ENCODE measurements at places on chromosomes 3 and 15.

DNA sequence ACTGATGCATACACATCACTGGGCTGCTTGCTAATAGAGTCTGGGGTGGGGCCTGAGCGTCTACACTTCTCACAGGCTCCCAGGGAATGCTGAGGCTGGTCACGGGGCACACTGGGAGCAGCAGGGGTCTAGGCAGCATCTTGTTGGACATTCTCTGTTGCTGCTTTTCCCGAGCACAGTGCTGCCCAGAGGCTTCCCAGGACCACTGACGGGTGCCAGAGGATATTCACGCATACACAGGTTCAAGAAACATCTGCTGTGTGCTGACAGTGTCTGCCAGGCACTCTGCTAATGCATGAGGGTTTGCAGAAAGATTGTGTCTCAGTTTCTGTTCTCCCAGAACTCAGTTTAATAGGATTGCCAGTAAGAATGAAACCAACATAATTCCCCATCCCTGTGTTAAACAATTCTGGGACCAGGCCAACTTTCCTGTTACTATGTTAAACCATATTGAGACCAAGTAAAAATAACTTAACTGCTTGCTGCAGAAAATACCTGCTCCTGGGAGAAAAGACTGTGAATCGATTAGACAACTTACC, 23.9 kb upstream of the BCL2L10 start:
- DNase-seq: no peak

GRCh38 chr15:38684440-38685010, 119.9 kb upstream of the RASGRP1 start:
- no peak for DNase-seq

GRCh38 chr15:40889112-40889511, 5.1 kb upstream of the VPS18 start:
- DNase-seq: no peak

DNA sequence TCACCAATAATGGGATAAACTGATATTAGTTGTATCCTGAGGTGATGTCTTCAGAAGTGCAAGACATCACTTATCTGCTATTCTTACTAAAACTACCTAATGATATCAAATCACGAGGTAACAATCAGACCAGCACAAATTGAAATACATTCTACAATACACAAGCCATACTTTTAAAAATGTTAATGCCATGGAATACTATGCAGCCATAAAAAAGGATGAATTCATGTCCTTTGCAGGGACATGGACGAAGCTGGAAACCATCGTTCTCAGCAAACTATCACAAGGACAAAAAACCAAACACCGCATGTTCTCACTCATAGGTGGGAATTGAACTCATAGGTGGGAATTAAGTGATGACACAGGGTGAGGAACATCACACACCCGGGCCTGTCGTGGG, 129.3 kb downstream of the SST start:
- no peak for DNase-seq

DNA sequence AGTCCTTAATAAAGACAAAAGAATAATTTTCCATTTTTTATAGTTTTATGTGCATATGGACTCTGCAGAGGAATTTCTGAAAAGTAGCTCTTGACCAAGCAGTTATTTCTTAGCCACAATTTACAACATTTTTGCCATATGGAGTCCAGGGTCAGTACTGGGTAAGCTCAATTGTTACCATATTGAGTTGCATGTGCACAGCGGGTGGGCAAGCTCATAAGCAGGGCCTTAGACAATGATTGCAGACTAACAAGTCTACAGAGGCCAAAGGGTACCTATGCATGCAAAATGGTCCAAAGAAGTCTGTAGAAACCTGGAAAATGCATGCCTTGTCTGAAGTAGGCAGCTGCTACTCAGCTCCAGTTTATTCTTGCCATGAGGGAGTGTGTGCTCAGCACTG, 19.0 kb upstream of the ARHGEF26 start:
- DNase-seq: no peak

DNA sequence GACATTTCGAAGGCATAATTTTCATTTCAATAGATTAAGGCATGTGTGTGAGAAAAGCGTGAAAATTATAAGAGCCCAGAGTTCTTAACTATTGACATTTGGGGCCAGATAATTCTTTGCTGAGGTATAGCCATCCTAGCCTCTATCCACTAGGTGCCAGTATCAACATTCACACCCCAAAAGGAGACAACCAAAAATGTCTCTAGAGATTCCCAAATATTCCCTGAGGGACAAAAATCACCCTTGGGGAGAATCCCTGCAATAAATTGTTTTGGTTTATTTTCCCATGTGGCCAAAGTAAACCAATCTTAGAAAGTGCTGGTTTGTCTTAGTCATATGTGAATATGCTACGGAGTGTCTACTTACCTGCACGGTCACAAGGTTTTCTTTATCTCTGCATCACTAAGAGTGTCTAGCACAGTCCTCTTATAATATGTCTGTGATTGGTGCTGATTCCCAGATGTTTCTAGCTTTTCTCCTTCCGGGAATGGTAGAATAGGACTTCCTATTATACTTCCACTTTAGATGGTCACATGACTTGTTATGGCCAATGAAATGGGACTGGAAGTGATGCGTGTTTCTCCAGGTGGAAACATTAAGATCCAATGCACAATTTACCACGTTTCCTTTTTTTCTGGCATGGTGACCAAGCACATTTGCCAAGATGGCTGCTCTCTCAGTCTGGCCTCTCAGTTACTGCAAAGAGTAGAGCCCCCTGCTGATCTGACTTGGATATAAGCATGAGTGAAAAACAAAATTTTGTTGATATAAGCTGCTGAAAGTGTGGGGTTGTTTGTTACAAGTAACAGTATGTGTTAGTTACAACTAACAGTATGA, 8.0 kb upstream of the KBTBD8 start:
- DNase-seq: no peak

DNA sequence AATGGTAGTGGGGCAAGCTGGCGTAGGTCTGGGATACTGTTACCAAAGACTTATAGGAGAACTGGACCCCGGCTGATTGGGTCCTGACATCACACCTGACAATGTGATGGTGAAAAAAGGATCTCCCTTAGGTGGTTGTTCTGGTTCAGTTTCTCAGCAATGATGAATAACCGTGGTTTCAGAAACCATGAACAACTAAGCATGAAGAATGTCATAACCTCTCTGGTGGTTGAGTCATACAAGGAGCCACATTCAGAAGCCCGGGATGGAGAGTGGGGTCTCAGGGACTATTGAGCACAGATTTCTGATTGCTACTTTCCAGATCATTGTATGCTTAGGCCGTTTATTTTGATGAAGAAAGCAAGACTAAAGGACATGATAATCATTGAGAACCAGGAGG, 17.4 kb downstream of the GPR160 start:
- no peak for DNase-seq

DNA sequence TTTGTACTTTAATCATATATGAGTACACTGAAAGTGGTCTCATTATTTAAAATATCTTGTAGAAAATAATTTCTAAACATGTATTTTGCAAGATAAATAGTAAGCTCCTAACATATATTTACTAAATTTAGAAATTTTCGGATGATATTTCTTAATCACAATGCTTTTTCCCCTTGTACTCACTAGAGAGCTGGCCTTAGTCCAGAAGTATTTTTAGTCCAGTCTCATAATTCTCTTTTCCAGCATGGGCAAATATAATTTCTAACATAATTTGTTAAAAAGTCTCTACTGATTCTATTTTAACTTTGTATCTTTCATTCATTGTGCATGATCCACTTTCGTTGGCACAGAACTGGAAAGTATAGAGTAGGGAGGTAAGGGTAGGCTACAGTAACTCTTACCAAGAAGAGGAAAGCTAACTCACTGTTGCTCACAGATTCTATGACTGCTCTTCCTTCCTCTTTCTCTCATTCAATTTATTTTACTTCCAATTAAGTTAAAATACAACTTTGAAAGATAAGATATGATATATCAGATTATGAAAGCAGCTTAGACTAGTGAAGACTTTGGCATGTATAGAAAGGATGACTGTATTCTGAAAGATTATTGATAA, 39.3 kb downstream of the FGF7 start:
- no peak for DNase-seq

DNA sequence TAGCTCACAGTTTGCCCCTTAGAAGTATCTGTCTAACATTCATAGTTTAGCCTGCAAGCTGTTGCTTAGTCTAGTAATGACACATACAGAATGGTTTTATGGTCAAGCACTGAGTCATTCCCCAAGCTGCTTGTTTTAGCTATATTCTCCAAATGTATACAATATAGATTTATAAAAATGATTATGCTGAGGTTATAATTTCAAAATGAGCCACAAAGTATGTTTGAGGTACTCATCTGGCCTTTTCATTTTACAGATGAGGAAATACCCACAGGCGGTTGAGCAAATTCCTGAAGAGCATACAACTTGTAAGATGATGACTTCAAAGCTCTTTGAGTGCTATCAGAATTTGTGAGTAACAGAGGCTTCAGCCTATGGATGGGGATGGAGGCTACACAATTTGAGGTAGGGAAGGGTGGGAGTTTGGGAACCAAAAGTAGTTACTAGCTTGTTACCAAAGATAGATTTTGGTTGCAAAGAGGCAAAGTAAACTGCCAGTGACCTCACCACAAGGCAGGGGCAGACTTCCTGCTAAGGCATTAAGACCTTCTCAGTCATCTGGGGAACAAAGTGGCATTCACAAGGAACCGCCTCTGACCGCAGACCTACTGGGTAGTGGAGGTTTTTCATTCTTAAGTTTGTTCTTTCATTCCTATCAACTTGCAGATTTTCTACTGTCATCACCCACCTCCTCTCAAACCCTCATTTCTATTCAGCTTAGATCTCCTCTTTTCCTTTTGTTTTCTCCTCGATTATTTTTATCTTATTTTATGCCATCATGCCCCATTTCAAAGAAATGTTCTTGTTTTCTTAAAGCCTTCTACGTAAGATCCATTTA, 257.2 kb upstream of the NECTIN3 start:
- no peak for DNase-seq

- no peak for DNase-seq
Measured at GRCh38 chr15:91529534-91529933, 324.0 kb upstream of the SLCO3A1 start.

GRCh38 chr3:167372138-167372537, 8.0 kb downstream of the ZBBX start:
- DNase-seq: no peak

- DNase-seq: no peak
Measured at GRCh38 chr3:134535186-134535970, 49.5 kb downstream of the CEP63 start.

GRCh38 chr3:24668039-24668438, 173.4 kb upstream of the THRB start:
- DNase-seq: no peak

DNA sequence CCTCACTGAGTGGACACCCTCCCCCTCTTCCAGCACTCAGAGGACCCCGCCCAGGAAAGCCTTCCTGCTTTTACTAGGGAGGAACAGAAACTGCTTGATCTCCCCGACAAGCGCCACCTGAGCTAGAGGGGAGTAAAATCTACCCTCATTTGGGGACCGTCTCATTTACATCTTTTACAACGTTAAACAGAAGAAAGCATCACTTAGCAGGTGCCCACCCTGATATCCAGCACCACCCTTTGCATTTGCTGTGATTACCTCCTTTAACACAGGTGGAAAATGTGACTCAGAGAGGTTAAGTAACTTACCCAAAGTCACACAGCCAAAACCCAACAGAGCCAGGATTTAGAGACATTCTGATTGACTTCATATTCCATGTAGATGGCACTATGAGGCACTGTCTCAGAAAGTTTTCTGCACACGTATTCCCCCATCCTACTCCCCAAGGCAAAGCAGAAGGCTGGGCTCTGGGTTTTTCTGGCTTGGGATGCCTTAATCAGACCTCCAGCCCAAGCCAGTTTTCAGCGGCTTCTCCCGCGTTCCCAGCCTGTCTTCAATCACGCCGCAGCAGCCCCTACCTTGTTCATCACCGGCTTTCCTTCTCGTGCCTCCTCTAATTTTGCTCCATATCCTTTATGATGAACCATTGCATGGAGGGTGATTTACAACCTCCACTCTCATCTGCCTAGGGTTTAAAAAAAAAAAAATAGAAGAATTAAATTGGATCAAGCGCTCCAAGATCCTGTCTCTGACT, 314.6 kb upstream of the PROK2 start:
- no peak for DNase-seq

GRCh38 chr3:32847528-32847927, 29.7 kb downstream of the TRIM71 start:
- no peak for DNase-seq
